ENCODE measurements at places on chromosomes 7 and 10.

GRCh38 chr10:107718864-107719263, 554.4 kb upstream of the SORCS1 start:
- DNase-seq = no peak

DNA sequence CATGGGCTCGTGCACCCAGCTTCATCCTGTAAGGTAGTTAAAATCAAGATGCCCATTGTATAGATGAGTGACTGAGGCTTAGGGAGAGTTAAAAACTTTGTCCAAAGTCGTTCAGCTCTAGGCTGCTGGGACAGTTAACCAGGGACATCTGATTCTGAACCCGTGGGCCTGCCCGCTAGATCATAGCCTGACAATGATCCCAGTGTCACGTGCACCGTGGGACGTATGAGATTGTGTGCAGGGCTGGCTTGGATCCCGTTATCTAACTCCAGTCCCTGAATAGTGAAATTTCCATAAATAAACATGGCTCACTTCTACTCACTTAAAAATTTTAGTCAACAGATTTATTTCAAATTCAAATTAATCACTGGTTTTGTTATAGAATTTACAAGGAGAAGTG, 24.9 kb downstream of the C10orf120 start:
- DNase-seq = no peak

DNA sequence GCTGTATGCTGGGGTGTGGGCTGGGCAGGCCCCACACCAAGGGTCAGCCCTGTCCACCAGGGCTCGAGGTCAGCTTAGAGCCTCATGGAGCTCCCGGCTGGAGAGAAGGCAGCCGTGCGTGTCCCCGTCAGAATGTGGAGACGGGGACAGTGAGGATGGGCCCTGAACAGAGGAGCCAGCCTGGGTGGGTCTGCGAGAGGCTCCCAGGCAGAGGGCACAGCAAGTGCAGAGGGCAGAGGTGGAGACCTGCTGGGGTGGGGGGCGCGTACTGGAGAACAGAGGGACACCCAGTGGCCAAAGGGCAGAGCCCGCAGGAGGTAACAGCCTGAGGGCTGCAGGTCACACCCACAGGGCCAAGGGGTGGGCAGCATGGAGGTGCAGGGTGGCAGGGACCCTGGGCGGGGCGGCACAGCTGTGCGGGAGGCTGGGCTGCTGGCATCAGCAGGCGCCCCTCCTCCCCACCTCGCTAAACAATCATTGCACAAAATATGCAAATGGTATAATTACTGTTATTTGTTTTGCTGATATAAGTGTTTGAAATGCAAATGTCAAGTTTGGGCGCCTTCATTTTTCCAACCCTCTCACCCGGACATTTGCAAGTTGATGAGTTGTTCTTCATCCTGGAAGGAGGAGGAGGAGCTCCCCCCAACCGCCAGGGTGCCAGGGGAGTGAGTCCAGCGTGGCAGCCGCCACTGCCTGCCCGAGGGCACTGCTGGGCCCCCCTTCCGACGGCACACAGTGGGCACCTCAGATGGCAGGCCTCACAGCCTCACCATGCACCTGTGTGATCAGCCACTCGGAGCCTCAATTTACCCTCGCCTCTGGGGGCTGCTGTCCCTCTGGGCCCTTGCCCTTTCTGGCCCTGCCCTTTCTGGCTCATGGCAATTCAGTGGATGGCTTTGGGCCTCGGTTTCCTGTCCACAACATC, 35.0 kb downstream of the ELFN1 start:
- DNase-seq = no peak

- no peak for DNase-seq
These were observed 700.4 kb upstream of the KCND2 start for GRCh38 chr7:119572541-119572940.

DNA sequence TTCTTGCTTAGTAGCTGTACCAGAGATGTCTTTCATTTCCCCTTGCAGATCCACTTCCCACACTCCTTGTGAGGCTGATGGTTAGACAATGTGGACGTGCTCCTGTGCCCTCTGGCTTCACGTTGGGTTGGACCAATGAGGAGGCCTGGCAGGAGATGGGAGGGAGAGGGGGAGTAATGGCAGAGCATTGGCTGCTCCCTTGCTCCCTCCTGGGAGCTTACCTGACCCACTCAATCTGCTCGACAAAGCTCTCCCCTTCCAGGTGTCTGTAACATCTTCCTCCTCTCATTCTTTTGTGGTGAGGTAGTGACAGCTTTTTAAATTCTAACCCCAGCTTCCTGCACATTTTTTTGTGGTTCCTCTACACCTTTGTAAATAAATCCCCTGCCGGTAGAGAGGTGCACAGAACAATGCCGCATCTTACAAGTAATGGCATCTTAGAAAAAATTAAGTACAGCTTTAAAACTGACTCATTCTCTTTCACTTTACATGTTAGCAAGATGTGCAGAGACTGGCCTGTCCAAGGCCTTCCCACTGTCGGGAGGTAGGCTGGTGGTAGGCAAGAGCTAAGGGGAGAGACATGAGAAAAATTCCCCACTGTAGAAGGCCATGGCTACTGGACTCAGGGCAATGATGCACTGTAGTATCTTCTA, 134.3 kb downstream of the HTR7 start:
- no peak for DNase-seq

GRCh38 chr7:43906331-43907010, at the start of gene URGCP:
TSS of gene URGCP (minus strand) at chr7:43906596. CDS start at chr7:43906575, 21 bp downstream.
- DNase-seq = peak; percentile 29

DNA sequence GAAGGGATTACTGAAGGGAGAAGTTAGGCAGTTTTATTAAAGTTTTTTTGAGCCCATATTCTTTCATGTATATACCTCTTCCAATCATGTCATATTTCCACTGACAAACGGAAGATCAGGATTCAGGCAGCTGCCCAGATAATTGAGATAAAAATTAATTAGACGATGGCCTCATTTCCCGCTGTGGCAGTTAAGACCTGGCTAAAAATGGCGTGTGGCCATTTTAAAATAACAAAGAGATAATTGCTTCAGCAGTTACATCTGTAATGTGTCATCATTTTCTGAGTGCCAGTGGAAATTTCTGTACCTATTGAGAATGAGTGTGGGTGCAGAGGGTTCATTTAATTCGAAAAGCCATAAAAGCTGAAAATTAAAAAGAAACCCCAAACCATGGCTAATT, 215.1 kb downstream of the STK31 start:
- DNase-seq = no peak

DNA sequence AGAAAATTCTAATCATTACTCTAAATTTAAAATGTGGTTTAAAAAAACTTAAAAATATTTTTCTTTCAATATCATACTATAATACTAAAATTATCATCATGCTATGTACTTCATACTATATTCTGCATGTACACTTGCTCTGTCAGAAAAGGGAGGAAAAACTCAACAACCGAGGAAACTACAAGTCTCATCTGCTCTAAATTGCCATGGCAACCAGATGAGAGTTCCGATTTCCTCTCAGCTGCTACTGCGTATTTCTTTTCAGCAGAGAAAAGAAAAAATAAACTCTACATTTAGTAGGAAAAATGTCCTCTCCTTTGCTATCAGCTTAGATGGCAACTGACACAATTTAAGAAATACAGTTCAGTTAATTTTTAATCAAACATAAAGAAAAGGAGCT, 178.9 kb downstream of the SRPK2 start:
- DNase-seq = no peak

DNA sequence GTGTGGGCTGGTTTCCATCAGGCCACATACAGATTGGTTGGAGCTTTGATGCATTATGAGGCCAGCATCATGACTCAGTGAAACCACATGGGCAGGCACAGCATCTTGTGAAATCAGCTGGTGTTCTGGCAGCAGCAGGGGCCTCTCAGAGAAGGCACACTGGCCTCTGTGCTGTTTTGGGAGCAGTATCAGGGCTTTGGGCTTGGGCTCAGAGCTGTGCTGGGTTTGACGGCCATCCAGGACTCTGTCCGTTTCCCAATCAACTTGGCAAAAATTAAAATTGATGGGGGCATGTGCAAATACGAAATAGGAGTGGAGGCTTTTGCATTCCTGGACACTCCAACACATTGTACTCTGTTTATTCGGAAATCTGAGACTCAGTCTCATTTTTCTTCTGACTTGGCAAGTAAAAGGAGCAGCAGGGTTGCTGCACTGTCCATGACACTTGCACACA, 190.9 kb downstream of the BMPER start:
- no peak for DNase-seq

DNA sequence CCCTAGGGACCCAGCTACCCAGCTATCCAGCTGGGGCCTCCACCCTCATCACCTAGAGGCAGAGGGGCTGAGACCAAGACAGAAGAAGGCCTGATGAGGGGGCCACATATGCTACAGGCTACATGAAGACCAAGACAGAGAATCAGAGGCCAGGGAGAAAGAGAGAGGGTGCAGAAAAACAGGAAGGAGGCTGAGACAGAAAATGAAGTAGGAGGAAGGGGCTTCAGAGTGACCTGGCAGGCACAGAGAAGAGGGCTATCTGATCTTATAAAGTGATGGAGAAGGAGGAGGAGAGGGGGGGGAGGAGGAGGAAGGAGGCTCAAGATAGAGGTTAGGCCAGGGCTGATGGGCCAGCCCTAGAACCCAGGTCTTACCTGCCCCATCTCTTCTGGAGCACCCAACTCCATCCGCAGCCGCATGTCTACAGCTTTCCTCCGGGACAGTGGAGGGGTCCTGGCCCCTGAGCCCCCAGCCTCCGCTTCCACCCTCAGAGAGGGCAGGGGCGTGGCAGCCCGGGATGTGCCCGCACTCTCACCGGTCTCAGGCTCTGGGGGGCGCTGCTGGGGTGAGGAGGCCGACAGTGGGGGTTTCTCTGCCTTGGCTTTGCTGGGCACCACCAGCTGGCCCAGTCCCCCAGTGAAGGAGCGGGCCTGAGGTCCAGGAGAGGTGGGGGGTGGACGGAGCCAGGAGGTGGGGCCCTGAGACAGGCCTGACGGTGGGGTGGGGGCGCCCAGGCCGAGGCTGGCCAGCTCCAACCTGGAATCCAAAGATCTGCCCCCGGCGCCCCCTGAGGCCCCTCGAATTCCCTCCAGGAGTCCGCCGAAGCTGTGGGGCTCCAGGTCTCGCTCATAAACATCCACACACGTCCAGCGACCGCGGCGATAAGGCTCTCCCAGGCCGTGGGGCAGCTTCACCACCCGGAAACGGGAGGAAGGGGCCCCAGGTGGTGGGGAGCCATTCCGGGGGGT, 1.8 kb downstream of the TSC22D4 start:
- no peak for DNase-seq

GRCh38 chr7:31778296-31778695, 91.3 kb downstream of the PPP1R17 start:
- DNase-seq = no peak

DNA sequence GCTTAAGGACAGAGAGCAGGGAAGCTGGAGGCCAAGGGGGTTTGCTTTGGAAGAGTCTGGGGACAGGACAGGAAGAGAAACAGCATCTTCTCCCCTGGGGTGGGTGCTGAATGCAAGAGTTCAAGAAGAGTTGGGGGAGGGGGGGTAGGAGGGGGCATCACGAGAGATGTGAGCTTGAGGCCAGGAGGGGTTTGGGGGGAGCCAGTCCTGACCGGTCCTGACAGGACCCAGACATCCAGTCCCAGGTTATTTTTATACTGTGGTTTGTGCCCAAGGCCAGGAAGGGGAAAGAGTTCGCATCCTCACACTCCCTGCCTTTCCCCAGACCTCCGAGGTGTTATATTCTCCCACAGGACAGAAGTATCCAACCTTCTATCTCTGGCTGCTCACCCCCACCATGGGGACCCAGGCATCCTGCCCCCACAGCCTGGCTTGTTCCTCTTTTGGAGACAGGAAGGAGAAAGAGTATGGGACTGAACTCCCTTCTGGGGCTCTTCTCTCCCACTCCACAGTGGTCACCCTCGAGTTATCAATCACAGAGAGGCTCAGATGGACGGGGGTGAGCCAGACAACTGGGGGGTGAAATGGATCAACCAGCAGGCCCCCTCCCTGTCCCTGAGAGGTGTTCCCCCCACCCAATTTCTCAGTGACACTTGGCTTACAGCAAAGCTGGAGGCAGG, 2.8 kb downstream of the TSC22D4 start:
- DNase-seq = no peak

DNA sequence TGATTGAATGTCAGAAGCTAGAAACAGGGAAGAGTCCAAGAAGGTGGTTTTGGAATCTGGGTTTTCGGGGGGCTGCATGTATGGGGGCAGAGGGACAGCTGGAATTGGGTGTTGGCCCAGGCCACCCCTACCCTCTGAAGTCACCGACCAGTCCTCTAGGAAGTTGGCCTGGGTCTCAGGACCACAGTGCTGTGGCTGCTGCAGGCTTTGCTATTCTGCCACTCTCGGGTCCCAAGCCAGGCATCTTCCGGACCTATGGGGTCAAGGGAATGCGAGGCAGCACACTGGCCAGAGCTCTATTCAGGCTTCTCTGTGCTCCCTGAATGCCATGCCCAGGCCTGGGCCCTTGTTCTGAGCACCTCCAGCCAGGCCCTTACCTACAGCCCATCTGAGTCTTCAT, 13.2 kb downstream of the FGF8 start:
- DNase-seq = no peak

DNA sequence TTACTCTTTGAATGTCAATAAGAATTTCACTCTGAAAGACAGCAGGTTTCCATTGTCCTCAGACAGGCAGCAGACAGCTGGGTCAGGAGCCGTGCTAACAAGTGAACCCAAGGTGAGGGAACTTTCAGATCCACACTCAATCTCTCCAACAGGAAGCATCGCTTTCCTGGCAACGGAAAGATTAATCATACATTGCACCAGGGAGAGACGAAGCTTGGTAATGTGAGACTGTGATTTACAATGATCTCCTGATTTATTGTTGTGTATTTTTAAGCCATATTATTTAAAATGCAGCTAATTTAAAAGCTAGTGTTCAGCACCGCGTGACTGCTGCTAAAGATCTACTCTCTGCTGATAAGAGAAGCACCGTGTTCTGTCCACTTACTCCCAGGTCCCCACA, 17.5 kb upstream of the NOM1 start:
- no peak for DNase-seq

GRCh38 chr7:141840708-141841107, 577 bp downstream of the PRSS37 start:
- DNase-seq = no peak

GRCh38 chr7:30937416-30937815, 25.8 kb downstream of the AQP1 start:
- no peak for DNase-seq

GRCh38 chr10:33386926-33387325, 52.5 kb upstream of the NRP1 start:
- DNase-seq = no peak

- DNase-seq = no peak
These were observed 76.5 kb downstream of the AUTS2 start for GRCh38 chr7:69674701-69675182.

DNA sequence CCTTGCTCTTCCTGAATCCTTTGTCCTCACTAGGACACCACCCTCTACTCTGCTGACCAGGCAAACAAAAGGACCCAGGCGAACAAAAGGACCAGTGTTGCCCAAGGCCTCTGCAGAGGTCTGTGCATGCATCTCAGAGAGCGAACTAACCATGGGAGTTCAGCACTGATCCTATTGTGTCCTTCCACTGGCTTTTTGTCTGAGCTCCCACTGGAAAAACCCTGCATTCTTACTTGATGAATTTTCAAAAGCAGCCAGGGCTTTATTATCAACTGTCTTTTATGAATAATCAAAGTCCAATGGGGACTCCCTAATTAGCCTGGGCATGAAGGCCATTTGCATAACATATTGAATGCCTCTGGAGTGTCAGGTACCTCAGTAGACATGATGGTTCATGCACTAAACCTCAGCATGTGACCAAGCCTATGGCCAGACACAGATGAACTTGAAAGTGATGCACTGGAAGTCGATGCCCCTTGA, 140.6 kb downstream of the KCNMA1 start:
- no peak for DNase-seq

- no peak for DNase-seq
These were observed 16.9 kb downstream of the ZNF800 start for GRCh38 chr7:127375631-127376030.

GRCh38 chr7:120442838-120443237, 169.9 kb downstream of the KCND2 start:
- DNase-seq = no peak

Measured in activated CD4-positive, alpha-beta T cell treated with anti-CD3 and anti-CD28 coated beads for 24 hours (primary cell).